ENCODE measurements at places on chromosomes 4 and X.

GRCh38 chr4:83212041-83212851, 72.4 kb downstream of the COQ2 start:
- DNase-seq = peak; percentile 30

- DNase-seq = no peak
Measured at GRCh38 chrX:20016616-20016945, 25.7 kb upstream of the BCLAF3 start.

GRCh38 chr4:146398896-146399445, 122.8 kb downstream of the SLC10A7 start:
- DNase-seq = no peak

DNA sequence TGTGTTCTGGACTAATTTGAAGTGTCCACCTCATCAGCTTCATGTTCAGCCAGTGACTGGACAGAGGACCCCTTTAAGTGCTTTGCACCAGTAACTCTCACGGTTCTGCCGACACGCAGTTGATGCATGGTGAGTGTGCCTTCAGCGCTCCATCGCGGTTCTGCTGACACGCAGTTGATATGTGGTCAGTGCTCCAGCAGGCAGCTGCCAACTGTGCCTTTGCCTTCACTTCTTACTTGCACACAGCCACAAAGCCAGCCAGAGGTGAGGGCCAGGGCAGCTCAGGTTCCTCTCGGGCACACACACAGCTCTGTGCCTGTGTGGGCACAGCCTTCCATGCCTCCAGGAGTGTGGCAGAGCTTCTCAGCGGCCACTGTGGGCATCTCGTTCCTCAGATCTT, 12.4 kb downstream of the NKX1-1 start:
- DNase-seq = no peak

GRCh38 chrX:78979789-78980464, 34.7 kb downstream of the P2RY10 start:
- DNase-seq = no peak

DNA sequence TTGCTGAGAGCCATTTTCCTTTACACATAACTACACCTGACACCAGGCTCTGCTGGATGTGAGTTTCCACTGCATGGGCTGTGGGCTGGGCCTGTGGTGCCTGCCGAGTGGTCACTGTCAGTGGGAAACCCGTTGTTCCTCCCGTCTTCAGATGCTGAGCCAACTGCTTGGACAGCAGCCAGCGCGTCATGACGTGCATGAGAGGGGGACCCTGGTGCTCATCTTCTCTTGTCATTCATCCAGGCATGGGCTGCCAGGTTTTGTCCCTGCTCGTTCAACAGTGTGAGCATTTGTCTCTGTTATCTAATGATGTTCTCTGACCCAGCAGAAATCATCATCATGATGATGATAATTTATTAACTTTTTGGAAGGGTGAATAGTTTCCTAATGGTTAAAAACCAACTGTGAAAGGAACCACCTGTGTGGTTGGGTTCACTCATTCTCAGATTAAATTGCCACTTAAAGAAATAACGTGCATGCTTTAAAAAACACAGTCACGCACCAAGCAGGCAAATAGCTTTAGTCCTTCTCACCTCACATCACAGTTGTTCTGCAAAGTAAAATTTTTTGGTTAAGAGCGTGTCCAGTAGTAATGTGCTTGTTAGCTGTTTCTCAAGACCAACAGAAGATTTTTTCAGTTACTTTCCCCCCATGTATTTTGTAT, 19.9 kb upstream of the CLDN34 start:
- no peak for DNase-seq

- no peak for DNase-seq
Measured at GRCh38 chr4:53537606-53538005, 53.7 kb downstream of the LNX1 start.

DNA sequence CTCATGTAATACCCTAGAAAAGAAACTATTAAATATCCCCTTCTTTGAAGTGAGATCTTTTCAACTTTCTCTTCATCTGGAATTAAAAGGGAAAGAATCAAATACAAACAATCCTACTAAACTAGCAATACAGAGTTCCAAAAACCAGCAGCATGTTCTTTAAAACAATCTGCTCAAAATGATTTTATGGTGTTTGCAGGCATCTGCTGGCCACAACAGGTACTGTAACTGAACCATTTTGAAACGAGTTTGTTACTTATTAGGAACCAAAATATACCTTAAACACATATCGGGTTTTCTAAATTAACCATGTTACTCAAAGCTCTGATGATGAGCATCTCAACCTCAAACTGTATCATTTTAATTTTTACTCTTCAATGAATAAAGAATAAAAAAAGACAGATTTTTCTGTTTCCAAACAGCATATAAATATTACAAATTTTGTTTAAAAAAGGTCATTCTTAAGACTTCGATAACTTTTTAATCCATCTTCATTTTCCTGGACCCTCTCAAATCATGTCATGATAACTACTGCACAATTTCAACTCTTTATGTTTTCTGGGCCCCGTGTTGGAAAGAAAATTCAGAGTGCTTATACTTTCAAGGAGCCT, 56.5 kb downstream of the ARAP2 start:
- DNase-seq = no peak

- DNase-seq = no peak
Measured at GRCh38 chr4:117986321-117986720, 48.0 kb upstream of the NDST3 start.

DNA sequence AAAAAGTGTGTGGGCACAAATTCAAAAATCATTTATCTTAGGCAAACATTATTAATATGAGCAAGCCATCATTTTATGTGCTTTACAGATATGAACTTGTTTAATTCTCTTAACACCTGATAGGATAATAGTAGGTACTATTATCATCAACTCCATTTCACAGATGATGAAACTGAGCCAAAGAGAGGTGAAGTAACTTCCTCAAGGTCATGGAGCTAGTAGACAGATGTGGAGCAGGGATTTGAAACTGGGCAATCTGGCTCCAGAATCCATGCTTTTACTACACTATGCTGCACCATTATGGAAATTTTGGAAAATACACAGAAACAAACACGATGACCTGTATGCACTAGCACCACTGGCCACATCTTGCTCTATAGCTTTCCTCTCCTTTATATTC, 1.0 kb upstream of the PIN4 start:
- DNase-seq = no peak

- DNase-seq = no peak
Measured at GRCh38 chr4:148061795-148062194, 329.9 kb downstream of the ARHGAP10 start.

GRCh38 chr4:174604198-174604597, 81.9 kb upstream of the HPGD start:
- DNase-seq = no peak

- DNase-seq = no peak
Measured at GRCh38 chr4:123786163-123786915, 389.7 kb downstream of the SPRY1 start.

GRCh38 chrX:154050113-154050495, 30.4 kb upstream of the IRAK1 start:
- DNase-seq = no peak

- DNase-seq = no peak
Measured at GRCh38 chr4:111946800-111947199, 198.5 kb upstream of the FAM241A start.

DNA sequence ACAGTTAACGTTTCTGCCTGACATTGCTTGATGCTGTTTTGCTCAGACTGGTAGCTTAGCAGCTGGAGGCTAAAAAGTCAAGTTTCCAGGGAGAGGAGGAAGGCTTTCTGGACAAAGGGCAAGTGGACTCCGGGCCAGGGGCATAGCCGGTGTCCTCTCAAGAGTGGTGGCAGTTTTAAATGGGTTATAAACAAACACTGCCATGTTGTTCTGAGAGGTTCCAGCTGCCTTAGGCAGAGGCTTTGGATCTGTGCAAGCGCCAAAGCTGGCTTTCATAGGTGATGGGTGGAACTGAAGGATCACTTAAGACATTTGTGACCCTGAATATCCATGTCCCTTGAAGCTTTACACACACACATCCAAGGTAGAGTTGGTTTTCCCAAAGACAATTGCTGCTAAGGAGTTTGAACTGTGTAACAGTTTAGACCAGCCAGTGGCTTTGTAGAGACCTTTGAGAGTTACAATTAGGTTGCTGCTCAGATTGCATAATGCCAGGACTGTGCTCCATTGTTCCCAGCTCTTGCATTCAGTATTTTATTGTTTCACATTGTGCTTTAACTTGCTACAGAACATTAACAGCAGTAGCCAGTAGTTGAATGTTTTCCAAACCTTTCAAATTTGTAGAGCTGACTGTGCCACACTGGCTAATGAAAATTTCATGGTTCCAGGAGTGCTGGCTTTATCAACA, 54.1 kb upstream of the AP1S2 start:
- no peak for DNase-seq

GRCh38 chr4:114272226-114272625, 292.8 kb upstream of the ARSJ start:
- no peak for DNase-seq

DNA sequence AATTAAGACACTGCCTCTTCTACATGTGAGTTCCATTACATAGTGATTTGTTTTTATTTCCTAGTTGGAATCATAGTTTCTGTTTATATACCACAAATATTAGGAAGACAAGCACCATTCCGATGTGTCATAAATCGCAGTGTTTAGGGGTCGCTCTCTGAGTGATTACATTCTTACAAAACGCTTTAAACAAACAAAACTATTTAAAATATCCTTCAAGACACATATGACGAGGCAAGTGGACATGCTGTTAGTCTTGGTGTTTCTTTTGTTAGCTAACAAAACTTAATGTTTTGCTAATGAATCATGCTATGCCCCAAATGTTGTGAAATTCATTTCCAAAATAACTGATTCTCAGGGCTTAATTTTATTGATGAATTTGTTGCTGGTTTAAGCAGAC, 1219.3 kb upstream of the PRKX start:
- DNase-seq = no peak

GRCh38 chrX:74526764-74527163, 87.7 kb downstream of the RLIM start:
- no peak for DNase-seq

GRCh38 chr4:36322921-36323354, 41.5 kb downstream of the DTHD1 start:
- no peak for DNase-seq

DNA sequence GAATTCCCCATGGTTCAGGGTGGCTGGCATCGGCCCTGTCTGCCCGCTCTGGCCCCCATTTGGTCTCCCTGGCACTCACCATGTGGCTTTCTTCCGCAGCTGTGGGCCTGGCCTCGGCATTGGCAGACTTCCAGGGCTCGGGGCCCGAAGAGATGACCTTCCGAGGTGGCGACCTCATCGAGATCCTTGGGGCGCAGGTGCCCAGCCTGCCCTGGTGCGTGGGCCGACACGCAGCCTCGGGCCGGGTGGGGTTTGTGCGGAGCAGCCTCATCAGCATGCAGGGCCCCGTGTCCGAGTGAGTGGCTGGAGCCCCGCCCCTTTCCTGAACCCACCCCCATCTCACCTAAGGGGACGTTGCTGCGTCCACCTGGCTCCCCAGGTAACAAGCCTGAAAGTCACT, 20.1 kb downstream of the SH3TC1 start:
- DNase-seq = no peak

DNA sequence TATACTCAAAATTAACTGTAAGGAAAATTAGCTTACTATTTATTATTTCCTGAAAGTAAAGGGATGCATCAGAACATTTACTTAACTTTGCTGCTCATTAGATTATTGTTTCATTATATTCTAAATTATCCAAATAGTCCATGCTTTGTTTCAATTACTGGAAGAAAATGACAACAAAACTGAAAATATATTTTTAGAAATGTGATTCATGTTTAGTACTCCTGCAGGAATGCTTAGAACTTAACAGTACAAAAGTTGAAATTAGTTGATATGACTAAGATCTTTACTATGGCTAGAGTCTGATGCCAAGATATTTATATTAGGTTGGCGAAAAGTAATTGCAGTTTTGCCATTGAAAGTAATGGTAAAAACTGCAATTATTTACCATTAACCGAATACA, 660.5 kb upstream of the PABPC4L start:
- DNase-seq = no peak

GRCh38 chr4:8191136-8191747, 7.8 kb upstream of the SH3TC1 start:
- no peak for DNase-seq

DNA sequence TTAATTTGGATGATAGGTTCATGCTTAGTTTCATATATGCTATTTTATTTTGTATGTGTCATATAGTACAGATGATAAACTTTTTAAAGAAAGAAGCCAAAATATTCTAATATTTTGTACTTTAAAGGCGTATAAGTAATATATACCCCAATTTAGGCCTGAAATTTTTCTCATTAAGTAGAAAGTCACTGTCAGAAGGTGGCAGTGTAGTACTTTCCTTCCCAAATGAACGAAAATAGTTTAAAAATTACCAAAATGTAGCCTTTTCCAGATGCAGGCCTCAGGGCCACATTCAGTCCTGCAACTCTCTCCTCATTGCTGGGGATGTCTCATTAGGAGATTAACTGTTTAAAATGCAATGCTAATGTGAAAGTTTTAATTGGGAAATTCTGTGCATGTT, 1263.6 kb downstream of the C4orf33 start:
- no peak for DNase-seq

DNA sequence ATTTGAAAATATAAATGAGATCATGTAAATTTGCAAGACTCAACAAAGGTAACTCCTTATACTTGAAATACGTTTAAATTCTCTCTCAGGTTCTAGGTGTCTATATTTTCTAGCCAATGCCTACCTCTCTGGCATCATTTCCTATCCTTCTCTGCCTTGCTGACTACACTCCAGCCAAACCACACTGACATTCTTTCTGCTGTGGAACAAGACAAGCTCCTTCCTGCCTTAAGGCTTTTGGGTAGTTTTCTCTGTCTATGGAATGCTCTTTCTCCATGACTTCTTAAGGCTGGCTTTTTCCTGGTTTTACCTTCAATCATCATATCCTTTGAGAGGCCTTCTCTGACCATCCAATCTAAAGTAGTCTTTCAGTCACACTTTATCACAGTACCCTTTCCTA, 201.0 kb downstream of the SPRY1 start:
- no peak for DNase-seq

GRCh38 chrX:94058728-94059382, 384.8 kb downstream of the FAM133A start:
- DNase-seq = no peak

GRCh38 chrX:318739-319578, at the start of gene GTPBP6:
GTPBP6 (minus strand) TSS chrX:318796; CDS start chrX:318787, 9 bp downstream.
- DNase-seq = no peak

DNA sequence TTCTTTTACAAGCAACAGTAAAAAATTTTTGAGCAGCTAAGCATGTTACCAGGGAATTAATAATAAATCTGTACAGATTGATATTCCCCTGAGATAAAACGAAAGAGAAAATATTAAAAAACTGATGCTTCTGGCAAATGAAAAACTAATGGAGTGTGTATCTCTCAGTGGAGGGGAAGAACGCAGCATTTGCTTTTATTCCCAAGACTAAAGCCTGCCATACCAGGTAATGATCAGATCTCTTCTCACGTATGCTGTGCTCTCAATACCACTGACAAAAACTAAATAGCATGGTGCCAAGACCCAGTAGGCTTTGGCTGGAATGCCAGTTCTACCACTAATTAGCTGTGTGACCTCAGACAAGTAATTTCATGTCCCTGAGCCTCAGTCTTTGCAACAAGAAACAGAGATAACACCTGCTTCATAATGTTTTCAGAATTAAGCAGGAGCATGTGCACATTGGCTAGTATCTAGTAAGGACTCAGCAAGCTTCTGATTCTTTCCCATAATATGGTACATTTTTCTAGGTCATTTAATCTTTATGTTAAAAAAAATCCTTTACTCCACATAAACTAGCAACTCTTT, 179.6 kb downstream of the CENPC start:
- DNase-seq = no peak
